ENCODE measurements at places on chromosomes 6 and 20.

GRCh38 chr6:51913265-51913664 is 174.1 kb downstream of the PKHD1 start:
- no peak for DNase-seq

GRCh38 chr6:90669420-90669819 is 82.5 kb upstream of the MAP3K7 start:
- no peak for DNase-seq

DNA sequence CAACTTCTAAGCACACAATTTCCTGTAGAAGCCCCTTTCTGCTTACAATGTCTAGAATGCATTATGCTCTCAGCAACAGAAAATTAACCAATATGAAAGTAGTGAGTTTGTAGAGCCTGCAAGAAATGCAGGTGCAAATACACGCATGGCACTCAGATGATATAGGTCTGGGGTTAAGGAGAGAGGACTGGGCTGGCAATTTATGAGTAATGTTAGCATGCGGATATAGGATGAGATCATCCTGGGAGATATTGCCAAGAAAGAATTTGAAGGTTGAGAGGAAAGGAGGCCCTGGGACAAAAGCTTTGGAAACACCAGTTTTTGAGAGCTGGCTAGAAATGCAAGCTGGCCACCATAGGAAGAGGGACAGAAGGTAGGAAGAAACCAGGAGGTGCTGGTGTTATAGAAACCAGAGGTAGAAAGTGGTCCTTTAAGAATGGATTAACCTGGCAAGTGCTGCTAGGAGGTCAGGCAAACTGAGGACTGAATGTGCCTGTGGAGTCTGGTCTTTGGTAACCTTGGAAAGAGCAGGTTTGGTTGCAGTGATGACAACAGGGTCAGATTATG is 183.2 kb upstream of the MYLIP start:
- no peak for DNase-seq

DNA sequence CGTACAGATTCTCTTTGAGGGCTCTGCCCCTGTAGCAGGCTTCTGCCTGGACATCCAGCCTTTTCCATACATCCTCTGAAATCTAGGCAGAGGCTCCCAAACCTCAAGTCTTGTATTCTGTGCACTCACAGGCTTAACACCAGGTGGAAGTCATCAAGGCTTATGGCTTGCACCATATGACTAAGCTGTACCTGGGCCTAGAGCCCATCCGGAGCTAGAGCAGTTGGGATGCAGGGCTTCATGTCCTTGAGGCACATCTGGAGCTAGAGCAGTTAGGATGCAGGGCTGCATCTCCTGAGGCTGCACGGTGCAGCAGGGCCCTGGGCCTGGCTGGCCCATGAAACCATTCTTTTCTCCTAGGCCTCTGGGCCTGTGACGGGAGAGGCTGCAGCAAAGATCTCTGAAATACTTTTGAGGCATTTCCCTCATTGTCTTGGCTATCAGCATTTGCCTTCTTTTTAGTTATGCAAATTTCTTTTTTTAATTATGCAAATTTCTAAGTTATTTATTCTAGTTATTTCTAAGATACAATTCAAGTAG is 98.7 kb downstream of the CD24 start:
- DNase-seq: no peak

DNA sequence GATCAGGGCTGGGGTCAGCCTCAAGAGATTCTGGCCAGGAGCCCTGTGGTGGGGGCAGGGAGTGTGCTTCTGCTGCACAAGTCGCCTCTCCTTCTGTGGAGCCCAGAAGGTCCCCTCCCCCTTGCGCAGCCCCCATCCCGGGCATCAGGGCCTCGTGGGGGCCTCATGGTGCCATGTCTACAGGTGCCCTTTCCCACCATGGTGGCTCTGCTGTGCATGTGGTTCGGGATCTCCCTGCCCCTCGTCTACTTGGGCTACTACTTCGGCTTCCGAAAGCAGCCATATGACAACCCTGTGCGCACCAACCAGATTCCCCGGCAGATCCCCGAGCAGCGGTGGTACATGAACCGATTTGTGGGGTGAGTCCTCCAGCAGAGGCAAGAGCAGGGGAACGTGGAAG is 48.1 kb downstream of the TM9SF4 start:
- DNase-seq: no peak

- no peak for DNase-seq
Observed at GRCh38 chr6:158184608-158185007, 16.5 kb downstream of the GTF2H5 start.

DNA sequence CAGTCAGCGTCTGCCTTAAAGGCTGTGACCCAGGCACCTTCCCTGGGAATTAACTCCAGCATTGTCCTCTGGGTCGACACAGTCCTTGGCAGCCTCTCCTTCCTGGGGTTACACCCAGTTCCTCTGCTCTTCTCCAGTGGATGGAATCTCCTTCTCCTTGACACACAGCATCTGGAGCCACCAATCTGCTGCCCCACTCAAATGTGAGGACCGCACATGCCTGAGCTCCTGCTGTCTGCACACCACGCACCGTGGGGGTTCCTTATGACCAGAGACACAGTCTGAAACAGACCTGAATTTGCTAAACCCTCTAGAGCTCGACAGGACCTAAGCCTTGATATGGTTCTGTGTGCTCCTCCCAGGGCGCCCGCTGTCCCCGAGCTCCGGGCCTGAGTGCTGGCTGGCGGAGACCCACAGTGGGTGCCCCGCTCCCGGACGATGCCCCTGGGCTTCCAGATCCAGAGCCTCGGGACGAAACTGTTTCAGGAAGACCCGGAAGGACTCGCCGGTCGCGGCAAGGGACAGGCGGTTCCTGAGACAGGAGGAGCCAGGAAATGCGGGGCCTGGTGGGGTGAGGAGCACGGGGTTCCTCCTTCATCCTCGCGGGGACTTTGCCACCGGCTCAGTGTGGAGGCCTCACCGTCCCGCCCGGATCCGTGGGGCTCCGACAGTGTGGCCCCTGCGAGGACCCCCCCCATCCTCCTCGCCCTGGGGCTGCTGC is 2.5 kb upstream of the RAET1G start:
- no peak for DNase-seq

GRCh38 chr6:24547243-24547642 is 52.5 kb downstream of the ALDH5A1 start:
- DNase-seq: peak; percentile 23

GRCh38 chr6:112013051-112013450 is 40.9 kb upstream of the CCN6 start:
- no peak for DNase-seq

DNA sequence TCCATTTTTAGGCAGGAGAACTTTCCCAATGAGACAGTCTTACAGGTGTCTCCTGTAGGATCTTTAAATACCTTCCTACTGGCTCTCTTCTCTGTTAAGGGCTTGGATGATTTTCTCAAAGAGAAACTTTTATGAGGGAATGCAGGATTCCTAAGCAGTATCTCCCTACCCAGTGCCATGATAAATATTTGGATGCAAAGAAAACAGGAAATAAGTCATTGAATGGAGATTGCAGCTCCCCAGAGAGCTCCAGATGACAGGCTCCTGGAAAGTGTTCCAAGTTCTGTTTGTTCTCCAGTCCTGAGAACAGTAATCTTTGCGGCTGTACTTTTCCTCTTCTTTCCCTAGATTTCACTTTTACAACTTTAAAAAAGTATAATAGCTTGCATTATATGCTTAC is 2.4 kb upstream of the SCGN start:
- DNase-seq: no peak

GRCh38 chr6:159089443-159089842 is 44.7 kb upstream of the TAGAP start:
- no peak for DNase-seq

GRCh38 chr6:158161566-158162254 is 6.4 kb downstream of the SERAC1 start:
- no peak for DNase-seq

DNA sequence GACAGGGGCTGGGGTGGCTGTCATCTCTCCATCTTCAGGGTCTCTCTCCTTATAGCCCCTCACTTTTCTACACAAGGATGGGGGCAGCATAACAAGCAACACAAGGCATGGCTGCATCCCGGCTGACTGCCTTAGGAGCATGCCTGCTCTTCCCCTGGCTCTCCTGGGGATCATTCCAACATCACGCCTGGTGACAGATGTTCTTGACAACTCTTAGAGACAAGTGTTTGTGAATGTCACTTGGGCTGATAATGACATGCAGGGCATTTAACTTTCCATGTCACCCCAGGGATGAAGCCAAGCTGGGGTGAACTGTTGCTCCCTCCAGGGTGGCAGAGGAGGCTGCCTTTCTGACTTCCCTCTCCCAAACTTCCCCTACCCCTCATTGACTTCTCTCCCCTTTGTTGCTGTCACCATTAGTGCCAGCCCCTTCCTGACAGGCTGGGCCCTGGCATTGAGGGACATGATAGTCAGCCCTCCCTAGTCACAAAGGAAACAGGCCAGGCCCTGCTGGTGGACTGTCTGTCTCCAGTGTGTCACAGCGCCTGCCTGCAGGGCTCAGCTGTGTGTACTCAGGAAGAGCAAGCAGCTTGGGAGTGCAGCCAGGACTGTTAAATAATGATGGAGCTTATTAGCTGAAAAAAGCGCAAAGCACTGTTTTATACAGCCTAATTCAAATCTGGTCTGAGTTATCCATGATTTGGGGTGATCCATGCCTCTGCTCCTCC is 161.8 kb downstream of the LRFN2 start:
- DNase-seq: no peak

- DNase-seq: no peak
Observed at GRCh38 chr6:46240866-46241565, 70.2 kb upstream of the ENPP5 start.

GRCh38 chr6:155158030-155158843 is 105.6 kb upstream of the CLDN20 start:
- DNase-seq: no peak

DNA sequence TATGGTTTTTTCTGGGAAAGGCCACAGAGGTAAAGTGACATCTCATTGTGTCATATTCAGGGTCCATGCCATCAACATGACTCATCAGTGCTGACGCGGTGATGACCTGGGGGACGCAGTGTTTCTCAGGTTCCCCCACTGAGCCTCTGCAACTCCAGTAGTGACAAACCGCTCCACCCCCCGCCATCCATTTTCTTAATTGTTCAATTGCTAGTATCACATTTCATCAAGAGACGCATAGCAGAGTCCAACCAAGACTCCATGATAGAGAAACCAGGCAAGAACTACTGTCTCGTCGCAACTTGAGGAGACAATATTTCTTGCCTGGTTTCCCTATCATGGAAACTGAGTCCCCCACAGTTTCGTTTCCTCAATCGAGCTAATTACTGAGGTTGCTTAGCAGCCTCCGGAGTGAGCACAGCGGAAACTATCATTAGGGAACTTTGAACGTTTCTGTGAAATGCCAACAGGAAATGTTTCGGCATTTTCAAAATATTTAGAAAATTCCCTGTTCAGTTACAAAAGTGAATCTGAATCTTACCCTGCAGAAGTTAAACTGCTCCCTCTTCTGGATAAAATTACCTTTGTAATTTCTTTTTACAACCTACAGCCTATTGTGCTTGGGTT is 12.2 kb upstream of the SERPINB1 start:
- DNase-seq: peak; percentile 71

- DNase-seq: no peak
Observed at GRCh38 chr6:21264288-21265033, 329.1 kb upstream of the SOX4 start.

- DNase-seq: no peak
Observed at GRCh38 chr6:5525209-5525608, 263.9 kb downstream of the FARS2 start.

- DNase-seq: no peak
Observed at GRCh38 chr6:8743170-8743745, 307.9 kb upstream of the SLC35B3 start.

DNA sequence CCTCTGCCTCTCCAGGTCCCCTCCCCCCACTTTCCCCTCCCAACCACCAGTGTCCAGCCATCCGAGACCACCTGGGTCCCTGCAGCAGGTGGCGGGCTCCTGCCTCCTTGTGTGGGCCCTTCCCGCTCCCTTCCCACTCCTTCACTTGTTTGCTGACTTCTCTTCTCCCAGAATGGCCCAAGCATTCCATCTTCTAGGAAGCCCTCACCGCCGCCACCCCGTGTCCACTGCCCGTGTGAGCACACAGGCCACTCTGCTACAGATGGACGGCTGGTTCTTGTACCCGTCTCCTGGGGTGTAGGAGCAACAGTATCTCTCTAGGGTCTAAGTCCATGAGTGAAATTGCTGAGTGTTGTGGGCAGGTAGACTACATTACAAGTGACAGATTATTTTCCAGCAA is 15.0 kb downstream of the BPHL start:
- no peak for DNase-seq
